ENCODE measurements at places on chromosomes 2 and 18.

- no peak for DNase-seq
These were observed 100.1 kb upstream of the CERS6 start for GRCh38 chr2:168355779-168356476.

- DNase-seq = no peak
These were observed 8.7 kb upstream of the INPP1 start for GRCh38 chr2:190334479-190335224.

DNA sequence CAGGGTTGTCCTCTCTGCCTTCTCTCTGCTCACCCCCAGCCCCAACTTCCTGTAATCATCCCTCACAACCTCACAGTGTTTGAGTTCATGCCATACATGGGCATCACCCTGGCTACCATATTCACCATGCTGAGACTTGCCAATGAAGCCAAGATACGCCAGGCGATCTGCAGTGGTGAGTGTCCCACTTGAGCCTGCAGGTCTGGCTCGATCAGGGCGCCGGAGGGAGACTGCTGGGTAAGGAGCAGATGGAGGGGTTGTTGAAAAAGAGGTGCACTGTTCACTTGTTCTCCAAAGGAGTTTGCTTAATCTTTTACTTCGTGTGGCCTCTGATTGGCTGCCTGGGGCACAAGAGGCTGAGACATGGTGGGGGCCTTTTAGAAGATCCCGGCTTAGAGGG, 14.6 kb downstream of the MROH2A start:
- DNase-seq = no peak

DNA sequence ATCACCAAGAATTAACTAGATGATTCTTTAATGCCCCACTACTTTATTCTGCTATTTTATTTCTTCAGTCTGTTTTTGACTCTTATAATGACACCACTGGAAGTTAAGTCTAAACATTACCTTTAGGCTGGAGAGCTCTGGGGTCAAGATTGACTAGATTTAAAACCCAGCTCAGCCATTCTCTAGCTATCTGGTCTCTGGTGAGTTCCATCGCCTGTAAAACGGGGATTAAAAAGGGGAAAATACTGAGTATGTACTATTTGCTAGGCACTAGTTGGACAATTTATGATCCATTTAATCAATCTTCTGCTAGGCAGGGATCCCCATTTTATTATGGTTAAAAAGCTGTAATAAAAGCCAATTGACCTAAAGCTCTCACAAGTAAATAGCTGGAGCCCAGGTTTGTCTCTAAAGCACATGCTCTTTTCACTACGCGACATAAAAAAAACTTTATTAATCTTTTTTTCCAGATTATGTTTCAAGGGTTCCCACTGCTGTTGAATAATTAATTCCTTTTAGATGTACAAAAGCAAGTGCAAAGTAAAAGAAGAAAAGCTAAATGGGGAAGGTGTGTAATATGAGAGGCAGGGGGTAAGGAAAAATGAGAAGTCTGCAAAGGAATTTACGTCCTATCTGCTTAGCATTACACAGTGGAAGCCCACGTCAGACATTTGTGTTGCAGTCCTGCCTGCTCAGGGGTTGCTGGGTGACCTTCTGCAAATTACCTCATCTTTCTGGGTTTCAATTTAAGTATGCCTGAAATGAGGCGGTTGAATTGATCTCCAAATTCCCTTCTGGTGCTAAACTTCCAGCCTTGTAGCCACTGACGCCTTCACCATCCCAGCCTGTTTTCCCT, 918 bp upstream of the NABP1 start:
- DNase-seq = no peak

DNA sequence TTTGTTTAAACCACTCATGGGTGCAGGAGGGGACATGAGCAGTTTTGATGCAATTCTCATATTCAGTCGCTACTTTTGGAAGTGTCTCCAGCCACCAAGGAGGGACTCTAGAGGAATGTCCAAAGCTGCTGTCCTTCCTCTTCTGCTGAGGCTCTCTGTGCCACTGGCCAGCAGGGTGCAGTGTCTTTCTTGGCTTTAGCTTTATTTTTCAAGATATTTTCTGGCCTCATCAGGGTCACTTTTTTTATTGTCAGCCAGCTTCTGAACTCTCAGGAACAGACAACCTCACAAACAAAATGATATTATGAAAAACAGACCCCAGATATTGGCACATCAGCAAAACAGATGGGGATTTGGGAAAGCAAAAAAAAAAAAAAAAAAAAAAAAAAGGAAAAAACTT, 289.3 kb upstream of the ZSWIM2 start:
- no peak for DNase-seq

DNA sequence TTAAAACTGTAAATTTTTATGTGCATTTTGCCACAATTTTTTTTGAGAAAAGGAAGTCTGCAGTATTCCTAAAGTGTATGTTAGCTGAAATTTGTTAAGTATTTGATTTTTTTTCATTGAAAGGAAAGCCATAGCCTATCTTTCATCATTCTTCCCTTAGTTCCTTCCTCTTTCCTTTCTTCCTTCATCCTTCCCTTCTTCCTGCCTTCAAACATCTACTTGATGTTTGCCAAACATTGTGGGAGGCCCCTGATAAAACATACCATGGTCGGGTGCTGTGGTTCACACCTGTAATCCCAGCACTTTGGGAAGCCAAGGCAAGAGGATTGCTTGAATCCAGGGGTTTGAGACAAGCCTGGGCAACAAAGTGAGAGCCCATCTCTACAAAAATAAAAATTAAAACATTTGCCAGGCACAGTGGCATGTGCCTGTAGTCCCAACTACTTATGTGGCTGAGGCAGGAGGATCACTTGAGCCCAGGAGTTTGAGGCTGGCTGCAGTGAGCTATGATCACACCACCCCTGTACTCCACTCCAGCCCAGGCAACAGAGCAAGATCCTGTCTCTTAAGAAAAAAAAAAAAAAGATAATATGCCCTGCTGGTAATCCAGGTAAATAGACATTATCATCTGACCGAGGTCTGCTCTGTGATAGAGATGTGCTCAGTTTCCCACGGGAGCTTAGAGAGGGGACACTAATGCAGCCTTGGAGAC, 278.4 kb upstream of the STON1 start:
- DNase-seq = no peak

DNA sequence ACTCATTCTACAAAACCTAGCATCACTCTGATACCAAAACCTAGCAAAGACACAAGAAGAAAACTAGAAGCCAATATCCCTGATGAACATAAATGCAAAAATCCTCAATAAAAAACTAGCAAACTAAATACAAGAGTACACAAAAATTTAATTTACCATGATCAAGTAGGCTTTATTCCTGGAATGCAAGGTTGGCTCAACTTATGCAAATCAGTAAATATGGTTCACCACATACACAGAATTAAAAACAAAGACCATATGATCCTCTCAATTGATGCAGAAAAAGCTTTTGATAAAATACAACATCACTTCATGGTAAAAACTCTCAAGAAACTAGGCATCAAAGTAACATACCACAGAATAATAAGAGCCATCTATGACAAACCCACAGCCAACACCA, 188.3 kb downstream of the ETAA1 start:
- no peak for DNase-seq
